NCI-H1436 (cell line): ENCODE measurements at places on chromosomes 16 and 17.

GRCh38 chr17:79720705-79721292 is 9.9 kb upstream of the ENPP7 start:
- DNase-seq = no peak

DNA sequence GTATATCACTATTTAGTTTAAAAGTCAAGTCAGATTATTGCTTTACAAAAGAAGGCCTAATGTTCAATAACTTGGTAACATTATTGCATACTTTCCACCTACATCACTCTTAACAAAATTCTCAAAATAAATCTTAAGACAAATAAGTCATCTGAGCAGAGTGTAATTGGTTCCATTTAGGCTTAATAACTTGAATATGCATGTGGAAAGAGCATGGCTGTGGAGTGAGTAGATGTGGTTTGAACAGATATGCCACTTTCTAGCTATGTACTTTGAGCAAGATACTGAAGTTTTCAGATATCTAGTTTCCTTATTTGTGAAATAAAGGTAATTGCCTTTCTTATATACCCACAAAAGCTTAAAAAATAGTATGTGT is 6.7 kb upstream of the EVI2A start:
- no peak for DNase-seq

DNA sequence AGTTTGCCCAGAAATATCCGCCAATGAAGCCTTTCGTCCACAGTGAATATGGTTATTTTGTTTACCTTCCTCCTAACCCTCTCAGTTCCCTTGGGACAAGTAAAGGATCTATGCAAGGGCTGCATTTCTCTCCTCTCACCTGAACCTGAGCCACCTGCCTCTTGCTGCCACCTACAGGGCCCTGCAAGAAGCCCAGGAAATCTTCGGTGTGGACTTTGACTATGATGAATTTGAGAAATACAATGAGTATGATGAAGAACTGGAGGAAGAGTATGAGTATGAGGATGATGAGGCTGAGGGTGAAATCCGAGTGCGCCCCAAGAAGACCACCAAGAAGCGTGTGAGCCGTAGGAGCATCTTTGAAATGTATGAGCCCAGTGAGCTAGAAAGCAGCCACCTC is 14.0 kb downstream of the SUPT6H start:
- DNase-seq = peak; percentile 43

DNA sequence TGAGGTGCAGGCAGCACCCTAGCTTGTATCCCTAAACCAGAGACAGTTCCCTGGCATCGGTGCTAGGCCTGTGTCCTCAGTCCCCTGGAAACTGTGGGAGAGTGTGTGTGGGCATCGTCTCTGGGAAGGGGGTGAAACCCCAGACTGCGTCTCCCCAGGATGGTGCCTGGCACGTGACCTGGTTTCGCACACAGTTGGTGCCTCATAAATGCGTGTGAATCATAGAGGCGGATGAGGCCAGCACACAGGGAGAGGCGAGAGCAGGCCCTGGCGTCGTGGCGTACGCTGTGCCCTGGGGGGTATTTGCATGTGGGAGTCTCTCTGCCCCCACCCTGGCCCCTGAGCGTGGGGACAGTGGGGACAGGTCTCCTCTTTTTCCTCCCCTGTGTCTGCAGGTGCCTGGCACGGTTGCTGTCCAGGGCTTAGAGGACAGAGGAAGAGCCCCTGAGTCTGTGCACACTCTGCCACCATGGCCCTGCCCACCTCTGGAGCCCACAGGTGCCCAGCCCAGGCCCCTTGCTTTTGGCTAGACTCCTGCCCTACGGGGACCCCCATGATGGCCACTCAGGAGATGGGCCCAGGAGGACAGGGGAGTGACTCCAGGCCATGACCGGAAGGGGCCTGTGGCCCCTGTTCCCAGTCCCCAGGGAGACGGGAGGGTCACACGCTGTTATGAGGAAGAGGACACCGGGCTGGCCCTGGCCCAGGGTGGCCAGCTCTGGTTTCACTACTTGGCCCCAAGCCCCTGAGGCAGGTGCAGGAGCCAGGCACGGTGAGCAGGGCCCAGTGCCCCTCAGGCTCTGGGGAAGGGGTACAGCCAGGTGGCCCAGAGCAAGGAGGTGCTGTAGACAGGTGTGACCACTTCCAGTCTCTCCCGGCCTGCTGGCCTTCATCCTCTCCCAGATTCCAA is 1.3 kb upstream of the FSCN2 start:
- no peak for DNase-seq

- no peak for DNase-seq
Measured at GRCh38 chr17:72613396-72613795, 479.1 kb downstream of the SLC39A11 start.

DNA sequence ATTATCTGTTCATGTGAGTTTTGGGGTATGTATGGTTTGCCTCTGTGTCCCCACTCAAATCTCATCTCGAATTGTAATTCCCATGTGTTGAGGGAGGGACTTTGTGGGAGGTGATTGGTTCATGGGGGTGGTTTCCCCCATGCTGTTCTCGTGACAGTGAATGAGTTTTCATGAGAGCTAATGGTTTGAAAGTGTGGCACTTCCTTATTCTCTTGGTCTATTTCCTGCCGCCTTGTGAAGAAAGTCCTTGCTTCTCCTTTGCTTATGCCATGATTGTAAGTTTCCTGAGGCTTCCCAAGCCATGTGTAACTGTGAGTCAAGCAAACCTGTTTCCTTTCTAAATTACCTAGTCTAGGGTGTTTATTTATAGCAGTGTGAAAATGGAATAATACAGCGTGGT is 128.1 kb upstream of the HS3ST4 start:
- no peak for DNase-seq

- no peak for DNase-seq
Measured at GRCh38 chr16:56935201-56935600, 3.3 kb downstream of the HERPUD1 start.

- DNase-seq = no peak
Measured at GRCh38 chr17:75979705-75980187, 706 bp downstream of the TEN1 start.
